ENCODE measurements at places on chromosomes 11 and 22.
A peak's percentile ranks its signal among the peaks of the same experiment; 100 is the strongest.

DNA sequence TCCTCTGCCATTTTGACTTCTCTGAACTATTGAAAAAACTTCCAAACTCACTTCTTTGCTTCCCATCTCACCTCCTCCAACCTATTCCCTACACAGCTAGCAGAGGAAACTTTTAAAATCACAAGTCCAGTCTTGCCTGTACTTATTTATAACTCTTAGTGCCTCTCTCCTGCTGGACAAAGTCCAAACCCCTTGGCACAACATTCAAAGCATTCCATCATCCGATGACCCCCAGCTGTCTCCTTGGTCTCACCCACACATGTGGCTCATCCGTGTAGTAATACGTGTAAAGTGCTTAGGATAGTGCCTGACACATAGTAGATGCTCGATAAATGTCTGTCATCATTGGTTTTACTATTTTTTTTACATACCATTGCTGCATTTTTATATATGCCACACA lies 101.4 kb downstream of the PARVA start:
- peak; percentile 36 for DNase-seq

- DNase-seq, result no peak
Observed at GRCh38 chr22:25105817-25106650, 93.6 kb upstream of the CRYBB3 start.

DNA sequence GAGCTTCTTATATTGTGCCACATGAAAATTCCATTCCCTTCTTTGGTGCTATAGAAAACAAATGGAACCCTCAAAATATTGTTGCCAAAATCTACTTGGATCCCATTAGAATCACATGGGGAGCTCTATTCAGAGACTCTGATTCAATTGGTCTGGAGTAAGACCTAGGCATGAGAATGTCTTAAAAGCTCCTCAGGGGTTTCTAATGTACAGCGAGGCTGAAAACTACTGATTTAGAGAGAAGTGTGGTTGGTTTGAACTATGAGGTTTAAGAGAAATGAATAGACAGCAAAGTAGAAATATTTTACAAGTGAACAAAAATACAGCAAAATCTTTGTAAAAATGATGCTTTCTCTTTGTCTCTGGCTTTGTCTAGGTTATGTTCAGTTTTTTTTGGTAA lies 514.7 kb downstream of the CNTN5 start:
- no peak for DNase-seq

DNA sequence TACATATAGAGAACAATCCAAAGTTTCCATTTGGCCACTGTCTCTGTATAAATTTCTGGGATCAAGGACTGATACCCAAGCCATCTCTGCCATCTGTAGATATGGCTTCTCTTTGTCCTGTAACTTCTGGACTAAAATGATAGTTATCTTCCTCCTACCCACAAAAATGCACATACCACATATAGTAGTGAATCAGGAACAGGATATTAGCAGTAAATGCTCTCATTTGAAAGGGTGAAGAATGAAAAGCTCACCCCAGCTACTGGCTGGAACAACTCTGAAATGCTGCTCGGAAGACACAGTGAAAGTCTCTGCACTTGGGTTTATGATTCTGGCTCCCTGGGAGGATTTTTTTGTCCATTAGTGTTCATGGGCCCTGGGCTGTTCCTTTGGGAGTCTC lies 856.4 kb upstream of the LRRC4C start:
- DNase-seq, result no peak

GRCh38 chr11:57144531-57145320 lies 37.0 kb upstream of the LRRC55 start:
- no peak for DNase-seq
